ENCODE measurements at places on chromosomes 4 and X.
A peak's percentile ranks its signal among the peaks of the same experiment; 100 is the strongest.

DNA sequence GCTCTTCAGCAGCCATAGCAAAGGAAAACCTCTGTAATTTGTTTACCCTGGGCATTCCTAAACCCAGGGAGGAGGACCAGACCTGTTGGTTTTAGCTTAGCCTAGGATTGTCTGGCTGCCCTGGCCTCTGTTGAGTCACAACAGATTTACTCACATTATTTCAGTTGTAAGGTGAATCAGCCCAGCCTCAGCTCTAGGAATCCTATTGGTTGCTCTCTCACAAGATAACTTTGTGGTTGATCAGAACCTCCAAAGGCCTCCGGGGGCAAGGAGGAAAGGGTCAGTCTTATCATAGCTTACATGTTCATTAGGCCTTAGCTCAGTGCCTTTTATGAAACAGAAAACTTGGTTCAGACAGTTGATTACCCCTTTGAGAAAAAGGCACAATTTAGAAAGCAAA lies 41.0 kb downstream of the PDK3 start:
- DNase-seq: no peak
- H3K27ac ChIP-seq: no peak overlapping the region
- H3K27me3 ChIP-seq: no peaks in the 10 kb centered on the region
- peaks cover 9% of the 10 kb centered on the region for H3K4me1 ChIP-seq
- H3K4me3 ChIP-seq: no peak overlapping the region

GRCh38 chrX:44012484-44013096 lies 39.4 kb upstream of the NDP start:
- H3K27me3 ChIP-seq: no peaks in the 10 kb centered on the region
- no peaks in the 10 kb centered on the region for H3K36me3 ChIP-seq
- H3K27ac ChIP-seq: peak overlapping the region; percentile 13
- H3K4me3 ChIP-seq: no peak overlapping the region
- H3K4me1 ChIP-seq: peaks cover 15% of the 10 kb centered on the region
- peak; percentile 52 for DNase-seq

DNA sequence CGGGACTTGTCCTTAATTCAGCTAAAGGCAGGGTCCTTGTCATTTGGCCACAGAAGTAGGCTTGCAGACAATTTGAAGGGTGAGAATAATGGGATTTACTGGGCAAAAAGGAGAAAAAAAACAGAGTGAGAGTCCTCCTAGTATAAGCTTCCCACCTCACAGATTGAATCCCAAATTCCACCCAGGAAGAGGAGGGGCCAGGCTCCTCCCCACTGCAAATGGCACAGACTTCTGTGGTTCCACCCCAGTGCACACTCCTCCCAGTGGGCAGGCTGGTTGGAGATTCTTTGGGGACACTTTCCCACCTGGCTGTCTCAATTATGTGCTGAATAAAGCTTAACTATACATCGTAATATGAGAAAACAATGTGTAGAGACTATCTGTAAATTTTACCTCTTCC lies 31.6 kb downstream of the MEPE start:
- H3K4me3 ChIP-seq: no peak overlapping the region
- no peak for DNase-seq
- H3K36me3 ChIP-seq: no peaks in the 10 kb centered on the region
- no peaks in the 10 kb centered on the region for H3K4me1 ChIP-seq
- no peak overlapping the region for H3K27ac ChIP-seq
- peaks cover 18% of the 10 kb centered on the region for H3K27me3 ChIP-seq

DNA sequence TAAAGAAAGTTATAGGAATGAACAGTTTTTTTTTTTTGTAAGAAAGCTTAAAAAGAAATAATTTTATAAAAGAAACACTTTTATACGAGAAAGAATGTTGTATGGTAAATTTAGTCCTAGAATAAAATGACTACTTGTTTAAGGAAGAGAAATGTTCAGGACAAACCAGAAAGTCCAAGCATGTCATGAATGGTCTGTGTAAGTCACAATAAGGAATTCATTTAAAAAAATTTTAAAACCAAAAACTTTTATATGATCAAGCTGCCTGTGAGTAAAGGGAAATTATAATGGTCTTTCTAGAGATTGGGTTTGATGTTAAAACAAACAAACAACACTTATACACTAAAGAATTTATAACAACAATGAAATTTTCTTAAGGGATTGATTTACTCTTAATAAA lies 858.9 kb upstream of the PCDH7 start:
- no peak overlapping the region for H3K27ac ChIP-seq
- H3K4me1 ChIP-seq: no peaks in the 10 kb centered on the region
- no peaks in the 10 kb centered on the region for H3K27me3 ChIP-seq
- no peaks in the 10 kb centered on the region for H3K36me3 ChIP-seq
- no peak for DNase-seq

- H3K27me3 ChIP-seq: peaks cover 4% of the 10 kb centered on the region
- no peaks in the 10 kb centered on the region for H3K4me1 ChIP-seq
- no peak overlapping the region for H3K27ac ChIP-seq
- no peaks in the 10 kb centered on the region for H3K36me3 ChIP-seq
Observed at GRCh38 chrX:106875151-106875550, 28.0 kb downstream of the RIPPLY1 start.

DNA sequence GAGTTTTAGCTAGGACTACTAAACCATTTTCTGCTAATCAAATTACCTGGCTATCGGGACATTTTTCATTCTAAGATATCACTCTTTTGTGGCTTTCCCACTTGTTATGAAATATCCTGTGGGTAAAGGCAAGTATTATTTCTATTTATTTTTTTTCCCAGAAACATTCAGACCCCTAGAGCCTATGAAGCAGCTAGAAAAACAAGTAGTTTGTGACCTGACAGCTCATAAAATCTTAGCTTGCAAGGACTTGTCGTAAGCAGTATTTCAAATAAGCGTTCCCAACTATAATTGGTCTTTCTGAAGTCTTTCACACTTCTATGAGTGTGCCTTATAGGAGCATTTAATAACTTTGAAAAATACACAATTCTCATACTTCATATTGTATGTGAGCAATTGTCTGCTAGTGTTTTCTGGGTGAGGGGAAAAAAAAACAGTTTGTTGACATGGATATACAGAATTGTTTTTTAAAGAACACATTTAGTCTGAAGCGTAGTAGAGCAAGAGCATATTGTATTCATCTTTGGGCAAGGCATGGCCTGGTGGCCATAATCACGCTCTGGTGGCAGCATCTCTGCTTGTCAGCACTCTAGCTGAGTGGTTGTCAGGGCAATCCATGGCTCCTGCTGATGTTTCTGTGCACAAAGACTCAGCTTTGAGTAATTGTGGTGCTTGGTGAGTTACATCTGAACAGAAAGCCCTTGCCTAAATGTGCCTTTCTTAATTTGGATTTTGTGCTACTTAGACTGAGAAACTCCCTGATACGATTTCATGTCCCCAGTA lies 2.6 kb downstream of the MCUB start:
- peak overlapping the region; percentile 96 for H3K4me3 ChIP-seq
- H3K36me3 ChIP-seq: peaks cover 59% of the 10 kb centered on the region
